RPMI8226 (cell line): ENCODE measurements at places on chromosomes 7 and 10.

- DNase-seq = no peak
Measured at GRCh38 chr10:131437556-131438475, 126.3 kb upstream of the TCERG1L start.

DNA sequence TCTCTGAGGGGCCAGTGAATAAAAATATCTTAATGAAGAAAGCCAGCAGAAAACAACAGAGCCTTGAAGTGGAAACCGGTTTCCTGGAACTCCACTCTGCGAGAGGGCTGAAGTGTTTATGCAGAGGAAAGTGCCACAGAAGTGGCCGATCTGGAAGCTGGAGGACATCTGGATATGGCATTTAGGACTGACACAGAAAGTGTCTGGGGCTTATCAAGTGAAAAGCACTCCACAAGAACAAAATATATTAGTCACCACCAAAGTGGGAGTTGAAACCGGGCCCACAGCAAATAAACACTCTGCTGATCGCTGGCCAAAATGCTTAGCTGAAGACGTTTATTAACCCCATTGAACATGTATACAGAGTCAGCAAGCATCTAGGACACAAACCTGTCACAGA lies 7.8 kb downstream of the NOD1 start:
- no peak for DNase-seq

DNA sequence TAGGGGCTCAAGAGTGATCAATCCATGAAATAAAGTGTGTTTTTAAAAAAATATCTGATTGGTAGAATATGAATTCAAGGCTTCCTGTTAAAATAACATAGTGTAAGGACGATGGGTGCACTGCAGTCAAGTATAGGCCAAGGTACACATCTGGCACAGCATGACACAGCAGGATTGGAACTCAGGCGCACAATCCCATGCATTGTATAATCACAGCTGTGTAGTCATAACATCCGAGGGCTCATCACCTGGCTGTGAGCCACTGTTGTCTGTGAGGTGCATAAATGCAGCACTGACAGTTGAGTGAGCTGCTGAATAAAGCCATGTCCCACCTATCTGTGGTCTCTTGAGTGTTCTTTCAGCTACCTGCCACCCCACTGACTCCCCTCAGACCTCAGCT lies 142.3 kb upstream of the HPS1 start:
- DNase-seq = no peak

DNA sequence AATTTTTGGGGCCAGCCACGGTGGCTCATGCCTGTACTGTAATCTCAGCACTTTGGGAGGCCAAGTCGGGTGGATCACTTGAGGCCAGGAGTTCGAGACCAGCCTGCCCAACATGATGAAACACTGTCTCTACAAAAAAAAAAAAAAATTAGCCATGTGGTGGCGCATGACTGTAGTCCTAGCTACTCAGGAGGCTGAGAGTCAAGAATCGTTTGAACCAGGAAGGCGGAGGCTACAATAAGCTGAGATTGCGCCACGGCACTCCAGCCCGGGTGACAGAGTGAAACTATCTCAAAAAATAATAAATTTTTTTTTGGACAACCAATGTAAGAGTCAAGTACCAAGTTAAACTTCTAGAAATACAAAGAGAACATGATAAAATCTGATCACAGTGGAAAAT lies 164.6 kb downstream of the AVL9 start:
- DNase-seq = no peak

DNA sequence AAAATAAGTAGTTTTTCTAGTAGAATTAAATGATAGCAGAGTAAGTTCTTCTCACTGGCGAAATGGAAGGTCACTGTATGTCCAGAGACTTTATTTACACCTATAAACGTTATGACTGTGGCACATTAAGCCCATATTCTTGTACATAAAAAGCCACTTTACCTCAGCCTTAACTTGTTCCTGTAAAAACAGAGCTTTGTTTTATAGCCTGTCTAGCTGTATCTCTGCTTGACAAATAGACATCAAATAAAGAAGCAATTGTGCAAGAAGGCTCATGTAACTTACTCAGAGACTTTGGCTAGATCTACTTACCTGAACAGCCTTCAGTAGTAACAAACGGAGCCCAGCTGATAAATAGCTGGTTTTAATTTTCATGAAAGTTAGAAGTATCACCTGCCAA lies 324.1 kb upstream of the BMPER start:
- no peak for DNase-seq

DNA sequence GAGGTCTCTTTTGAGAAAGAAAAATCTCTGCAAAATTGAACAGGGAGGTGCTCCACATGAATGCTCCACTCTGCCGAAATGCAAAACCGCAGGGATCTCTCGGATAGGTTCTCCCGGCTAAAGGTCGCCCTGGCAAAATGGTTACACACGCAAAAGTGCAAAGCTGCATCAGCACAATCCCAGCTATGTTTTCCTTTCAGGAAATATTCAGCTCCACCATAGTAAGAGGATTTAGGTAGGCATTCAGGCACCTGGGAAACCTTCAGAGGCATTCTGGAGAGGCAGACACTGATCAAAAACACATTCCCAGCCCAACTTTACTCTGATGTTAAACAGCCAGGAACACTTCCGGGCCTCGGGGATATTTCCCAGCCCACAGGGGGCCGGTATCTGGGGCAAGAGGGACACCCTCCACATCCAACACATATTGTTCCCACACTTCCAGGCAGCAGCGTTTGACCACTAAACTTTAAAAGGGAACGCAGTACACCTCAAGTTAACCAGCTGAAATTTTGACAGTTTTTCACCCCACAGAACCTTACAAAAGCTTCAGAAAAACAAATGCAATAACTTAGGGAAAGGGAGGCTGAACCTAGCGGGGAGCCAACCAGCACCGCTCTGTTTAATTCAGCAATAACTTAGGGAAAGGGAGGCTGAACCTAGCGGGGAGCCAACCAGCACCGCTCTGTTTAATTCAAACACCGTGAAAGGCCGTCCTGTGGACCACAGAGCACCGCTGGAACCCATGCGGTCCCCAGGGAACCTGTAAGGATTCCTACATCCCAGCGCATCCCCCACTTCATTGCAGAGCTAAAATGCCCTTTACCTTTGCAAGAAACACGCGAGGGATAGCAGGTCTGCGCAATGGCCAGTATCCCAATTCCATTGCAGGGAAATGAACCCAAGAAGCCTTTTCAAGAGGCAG lies 45.9 kb downstream of the TNS3 start:
- no peak for DNase-seq

GRCh38 chr7:17745610-17746009 lies 194.7 kb downstream of the SNX13 start:
- no peak for DNase-seq
